ENCODE measurements at places on chromosomes 7 and 10. TPM values are rescaled to one million over a fixed set of nuclear protein-coding genes. Genes with fewer than 3 reads are reported as not detected.

Gene CPN1
- not detected for total RNA-seq

- no peaks in the 10 kb centered on the region for H3K36me3 ChIP-seq
- H3K4me1 ChIP-seq: peaks cover 37% of the 10 kb centered on the region
- peak; percentile 54 for DNase-seq
- peak overlapping the region; percentile 28 for H3K27ac ChIP-seq
- H3K4me3 ChIP-seq: no peak overlapping the region
- H3K27me3 ChIP-seq: no peaks in the 10 kb centered on the region
Measured at GRCh38 chr7:115662120-115662519, 368.4 kb downstream of the TFEC start.

Gene BBIP1
- total RNA-seq: 17.3 TPM

DNA sequence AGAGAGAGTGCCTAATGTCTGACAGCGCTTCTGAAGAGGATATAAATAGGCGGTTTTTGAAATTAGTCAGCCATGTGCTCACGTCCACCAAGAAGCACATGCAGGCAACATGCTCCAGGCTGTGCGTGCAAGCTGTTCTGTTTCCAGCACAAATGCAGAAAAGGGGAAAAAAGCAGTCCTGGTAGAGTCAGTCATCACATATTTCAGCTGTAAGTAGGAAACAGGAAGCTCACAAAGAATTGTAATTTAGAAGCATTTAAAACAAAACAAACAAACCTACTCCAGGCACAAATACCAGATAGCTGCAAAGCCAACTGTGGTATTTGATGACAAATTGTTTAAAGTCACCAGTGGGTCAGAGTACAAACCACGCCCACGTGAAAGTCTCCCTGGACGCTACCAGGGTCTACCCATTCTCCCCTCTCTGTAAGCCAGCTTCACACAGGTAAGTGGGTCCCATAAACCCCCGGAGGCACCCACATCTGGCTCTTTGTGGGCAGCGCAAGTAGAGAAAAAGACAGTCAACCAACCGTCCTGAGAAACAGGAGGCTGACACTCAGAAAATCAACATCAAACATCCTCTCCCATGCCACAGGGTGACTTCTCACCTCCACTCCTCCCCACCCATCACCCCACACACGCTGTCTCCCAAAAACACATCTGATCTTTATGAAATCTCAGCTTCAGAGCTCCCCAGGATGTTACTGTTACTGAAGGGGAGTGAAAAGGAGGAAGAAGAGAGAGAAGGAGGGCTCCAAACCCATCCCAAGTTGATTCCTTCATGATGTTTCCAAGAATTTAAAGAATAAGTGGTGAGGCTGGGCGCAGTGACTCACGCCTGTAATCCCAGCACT is 186.4 kb downstream of the FAM107B start:
- peak; percentile 98 for DNase-seq
- no peaks in the 10 kb centered on the region for H3K36me3 ChIP-seq
- peaks cover 22% of the 10 kb centered on the region for H3K4me1 ChIP-seq

DNA sequence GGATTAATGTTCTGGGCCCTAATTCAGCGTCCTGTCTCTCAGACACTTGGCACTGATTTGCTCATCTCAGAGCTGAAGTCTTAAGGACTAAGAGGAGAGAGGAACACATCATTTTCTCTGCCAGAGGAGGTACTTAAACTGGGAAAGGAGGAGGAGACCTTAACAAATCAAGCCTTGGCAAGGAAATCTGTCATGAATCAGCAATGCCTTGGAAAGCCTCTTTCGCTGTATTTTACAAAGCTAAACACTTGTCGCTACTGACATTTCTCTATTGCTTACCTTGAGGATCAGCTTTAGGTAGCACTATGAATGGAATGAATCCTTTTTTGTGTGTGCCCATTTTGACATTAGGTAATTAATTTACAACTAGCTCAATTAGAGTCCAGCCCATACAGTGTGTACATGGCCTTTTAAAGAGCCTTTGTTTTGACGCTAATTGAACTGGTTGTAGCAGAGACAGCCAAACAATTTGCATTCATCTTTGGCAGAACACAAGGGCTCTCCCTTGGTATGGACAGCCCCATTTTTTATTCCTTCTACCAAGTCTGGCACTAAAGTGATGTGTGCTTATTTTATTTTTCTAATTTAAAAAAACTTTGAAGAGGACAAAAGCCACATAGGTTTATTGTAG is 37.4 kb downstream of the AUTS2 start:
- no peak overlapping the region for H3K27ac ChIP-seq
- H3K36me3 ChIP-seq: no peaks in the 10 kb centered on the region
- no peak overlapping the region for H3K4me3 ChIP-seq
- H3K4me1 ChIP-seq: peaks cover 3% of the 10 kb centered on the region
- no peaks in the 10 kb centered on the region for H3K27me3 ChIP-seq

Measured in GM23248 (cell line).